ENCODE measurements at places on chromosomes 2 and 18.

- H3K36me3 ChIP-seq, result no peaks in the 10 kb centered on the region
- no peak overlapping the region for H3K4me3 ChIP-seq
- DNase-seq, result no peak
- H3K4me1 ChIP-seq, result no peaks in the 10 kb centered on the region
- H3K27me3 ChIP-seq, result no peaks in the 10 kb centered on the region
Measured at GRCh38 chr2:124001696-124002430, 23.2 kb upstream of the CNTNAP5 start.

DNA sequence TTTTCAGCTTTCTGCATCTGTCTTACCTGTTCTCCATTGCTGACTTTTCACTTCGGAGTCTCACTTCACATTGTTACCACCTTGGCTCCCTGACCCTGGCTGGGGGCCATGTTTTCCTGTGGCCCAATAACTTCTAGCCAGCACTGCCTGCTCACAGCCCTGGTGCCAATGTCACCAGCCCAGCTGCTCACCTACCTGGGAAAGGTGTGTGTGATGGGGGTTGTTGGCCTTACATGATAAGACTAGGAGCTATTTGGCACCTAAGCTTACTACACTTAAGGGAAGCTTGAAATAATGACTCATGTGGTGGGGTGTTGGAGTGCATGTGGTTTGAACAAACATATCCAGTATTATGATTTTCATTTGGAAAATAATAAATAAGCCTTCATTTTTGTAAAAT is 37.5 kb upstream of the PGAP1 start:
- no peak overlapping the region for H3K27ac ChIP-seq
- H3K4me1 ChIP-seq, result peaks cover 18% of the 10 kb centered on the region
- no peak overlapping the region for H3K4me3 ChIP-seq

GRCh38 chr2:220499225-220499624 is 871.8 kb downstream of the SLC4A3 start:
- H3K4me1 ChIP-seq, result no peaks in the 10 kb centered on the region
- no peak for DNase-seq
- H3K27ac ChIP-seq, result peak overlapping the region; percentile 79
- no peaks in the 10 kb centered on the region for H3K27me3 ChIP-seq
- H3K4me3 ChIP-seq, result no peak overlapping the region

- H3K36me3 ChIP-seq, result no peaks in the 10 kb centered on the region
- H3K27ac ChIP-seq, result no peak overlapping the region
- DNase-seq, result no peak
- H3K27me3 ChIP-seq, result no peaks in the 10 kb centered on the region
- peaks cover 3% of the 10 kb centered on the region for H3K4me1 ChIP-seq
Measured at GRCh38 chr18:78323453-78324197, 656.0 kb upstream of the SALL3 start.

DNA sequence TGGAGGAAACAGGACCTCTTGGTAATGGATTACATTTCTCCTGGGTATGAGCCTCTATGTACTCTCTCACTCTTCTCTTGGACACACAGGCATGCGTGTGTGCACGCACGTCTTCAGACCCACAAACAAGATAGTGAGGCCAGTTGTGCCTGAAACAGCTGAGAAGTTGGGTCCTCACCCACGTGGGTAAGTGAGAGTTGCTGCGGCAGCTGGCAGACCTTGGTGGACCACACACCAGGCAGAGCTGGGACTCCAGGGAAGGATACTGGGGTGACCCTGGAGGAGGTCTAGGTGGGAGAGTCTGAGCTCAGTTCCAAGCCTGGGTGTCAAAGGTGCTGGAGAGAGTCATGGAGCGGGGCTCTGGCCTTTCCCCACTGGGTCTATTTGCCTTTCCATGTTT is 194.3 kb downstream of the HAUS1 start:
- no peak overlapping the region for H3K27ac ChIP-seq
- no peak overlapping the region for H3K4me3 ChIP-seq
- no peaks in the 10 kb centered on the region for H3K36me3 ChIP-seq
- H3K27me3 ChIP-seq, result peaks cover 31% of the 10 kb centered on the region
- peaks cover 29% of the 10 kb centered on the region for H3K4me1 ChIP-seq
- no peak for DNase-seq

DNA sequence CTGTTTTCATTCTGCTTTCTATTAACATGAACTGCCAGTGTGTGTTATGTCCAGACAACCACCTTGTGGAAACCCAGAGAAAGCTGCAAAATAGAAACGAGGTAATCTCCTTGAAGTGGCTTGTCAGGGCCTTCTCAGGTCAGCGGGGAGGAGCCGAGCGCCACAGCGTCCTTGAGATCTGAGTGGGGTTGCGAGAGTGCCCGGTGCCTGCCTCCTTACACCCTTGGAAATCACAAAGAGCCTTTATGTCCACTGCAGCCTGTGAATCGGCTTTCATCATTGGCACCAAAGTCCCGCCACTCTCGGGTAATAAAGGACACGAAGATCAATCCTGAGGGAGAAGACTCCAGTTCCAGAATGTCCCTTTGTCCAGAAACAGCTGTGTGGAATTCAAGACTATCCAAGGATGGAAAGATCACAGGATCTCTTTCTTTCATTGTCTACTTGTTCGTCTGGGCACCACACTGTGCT is 135.2 kb downstream of the HRH4 start:
- peaks cover 21% of the 10 kb centered on the region for H3K4me1 ChIP-seq
- H3K27ac ChIP-seq, result no peak overlapping the region
- H3K36me3 ChIP-seq, result no peaks in the 10 kb centered on the region
- H3K27me3 ChIP-seq, result no peaks in the 10 kb centered on the region
- no peak for DNase-seq

DNA sequence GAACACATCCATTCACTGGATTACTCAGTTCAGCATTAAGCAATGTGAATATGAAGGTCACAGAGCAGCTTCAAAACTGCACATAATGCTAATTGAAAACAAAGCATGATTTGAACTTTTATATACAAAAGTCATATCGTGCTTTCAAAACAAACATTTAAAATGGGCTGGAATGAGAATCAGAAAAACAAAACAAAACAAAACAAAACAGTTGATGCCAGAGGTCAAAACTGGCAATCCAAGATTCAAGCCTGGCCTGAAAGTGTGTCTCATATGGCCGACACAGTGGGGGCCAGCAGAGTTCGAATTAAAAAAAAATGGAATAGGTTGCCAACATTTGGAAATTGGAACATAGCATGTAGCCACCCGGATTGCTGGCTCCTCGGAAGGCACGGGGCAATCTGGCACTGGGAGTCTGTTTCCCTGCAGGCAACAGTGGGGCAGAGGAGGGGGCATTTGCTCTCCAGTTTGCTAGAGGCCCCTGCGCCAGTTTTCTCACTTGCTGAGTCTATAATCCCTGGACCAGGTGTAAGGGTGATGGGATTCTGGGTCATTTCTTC is 294.4 kb downstream of the ZNF521 start:
- no peak overlapping the region for H3K4me3 ChIP-seq
- H3K36me3 ChIP-seq, result peaks cover 4% of the 10 kb centered on the region
- H3K27me3 ChIP-seq, result no peaks in the 10 kb centered on the region
- no peak overlapping the region for H3K27ac ChIP-seq

GRCh38 chr2:70975237-70975636 is 3.2 kb upstream of the ANKRD53 start:
- no peak for DNase-seq
- H3K36me3 ChIP-seq, result peaks cover 2% of the 10 kb centered on the region

DNA sequence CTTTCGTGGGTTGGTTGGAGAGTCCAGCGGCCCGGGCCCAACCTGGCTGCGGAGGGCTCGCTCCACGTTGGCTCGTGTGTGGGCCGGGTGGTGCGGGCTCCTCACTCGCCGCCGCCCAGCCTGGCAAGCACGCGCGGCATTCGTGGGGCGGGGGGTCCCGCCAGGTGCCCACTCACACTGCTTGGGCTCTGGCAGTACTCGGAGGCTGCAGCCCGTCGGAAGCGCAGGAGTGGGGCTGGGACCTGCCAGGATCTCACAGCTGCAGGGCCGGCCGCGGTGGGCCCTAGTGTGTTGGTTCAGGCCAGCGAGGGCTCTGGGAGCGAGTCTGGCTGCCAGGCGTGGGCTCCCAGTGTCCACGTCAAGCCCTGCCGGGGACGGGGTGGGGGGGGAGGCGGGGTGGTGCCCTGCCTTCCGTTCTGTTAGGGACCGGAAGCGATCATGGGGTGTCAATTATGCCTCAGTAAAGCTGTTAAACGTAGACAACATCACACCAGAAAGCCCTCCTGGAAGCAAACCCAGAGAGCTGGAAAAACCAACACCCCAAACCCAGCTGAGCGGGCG is 1.0 kb upstream of the HS6ST1 start:
- peak overlapping the region; percentile 91 for H3K4me3 ChIP-seq
- H3K27me3 ChIP-seq, result peaks cover 16% of the 10 kb centered on the region
- DNase-seq, result no peak
- H3K27ac ChIP-seq, result no peak overlapping the region
- peaks cover 5% of the 10 kb centered on the region for H3K36me3 ChIP-seq
- H3K4me1 ChIP-seq, result peaks cover 27% of the 10 kb centered on the region

GRCh38 chr2:225318440-225318839 is 81.1 kb upstream of the NYAP2 start:
- DNase-seq, result no peak
- no peaks in the 10 kb centered on the region for H3K27me3 ChIP-seq
- H3K27ac ChIP-seq, result no peak overlapping the region
- H3K4me1 ChIP-seq, result no peaks in the 10 kb centered on the region

DNA sequence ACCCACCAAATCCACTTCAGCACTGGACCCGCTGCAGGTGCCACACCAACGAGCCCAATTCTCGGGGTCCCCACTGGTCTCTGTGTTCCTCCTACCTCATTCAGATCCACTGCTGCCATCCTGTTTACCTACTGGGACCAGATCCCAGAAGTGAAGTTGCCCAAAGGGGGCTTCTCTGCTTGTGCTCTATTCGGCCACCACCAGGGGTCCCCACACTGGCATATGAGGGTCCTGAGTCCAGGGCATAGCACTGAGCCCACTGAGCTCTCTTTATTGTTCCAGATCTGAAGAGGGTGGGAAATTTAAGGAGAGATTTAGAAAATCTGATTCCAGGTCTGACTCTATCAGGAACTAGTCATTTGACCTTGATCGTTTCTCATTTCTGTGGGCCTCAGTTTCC is 2.4 kb downstream of the GPR45 start:
- H3K27me3 ChIP-seq, result no peaks in the 10 kb centered on the region
- H3K4me1 ChIP-seq, result no peaks in the 10 kb centered on the region
- peak; percentile 50 for DNase-seq
- H3K4me3 ChIP-seq, result no peak overlapping the region
- no peaks in the 10 kb centered on the region for H3K36me3 ChIP-seq
- no peak overlapping the region for H3K27ac ChIP-seq

- no peaks in the 10 kb centered on the region for H3K27me3 ChIP-seq
- DNase-seq, result no peak
- no peak overlapping the region for H3K4me3 ChIP-seq
- peaks cover 20% of the 10 kb centered on the region for H3K4me1 ChIP-seq
- peak overlapping the region; percentile 65 for H3K27ac ChIP-seq
Measured at GRCh38 chr2:113974727-113975126, 84.8 kb downstream of the ACTR3 start.

DNA sequence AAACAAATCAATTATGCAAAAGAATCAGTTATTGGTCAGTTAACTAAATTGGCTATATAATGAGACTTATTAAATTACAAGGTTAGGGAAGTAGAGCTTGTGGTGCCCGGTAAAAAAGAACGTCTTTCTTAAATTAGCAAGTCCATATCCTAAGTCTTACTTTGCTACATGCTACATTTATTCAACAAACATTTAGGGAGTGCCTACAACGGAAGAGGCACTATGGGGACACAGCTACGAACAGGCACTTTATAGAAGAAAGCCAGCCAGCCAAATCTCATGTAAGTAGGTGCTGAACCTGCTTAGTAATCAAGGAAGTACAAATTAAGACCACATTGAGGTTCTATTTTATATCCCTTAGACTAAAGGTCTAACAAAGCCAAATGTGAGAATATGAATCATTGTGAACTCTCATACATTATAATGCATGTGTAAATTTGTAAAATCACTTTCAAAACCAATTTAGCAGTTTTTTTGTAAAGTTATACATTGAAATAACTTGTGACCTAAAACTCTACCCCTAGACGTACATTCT is 59.9 kb downstream of the PDK1 start:
- H3K27ac ChIP-seq, result peak overlapping the region; percentile 31
- peaks cover 2% of the 10 kb centered on the region for H3K36me3 ChIP-seq
- no peak overlapping the region for H3K4me3 ChIP-seq
- H3K27me3 ChIP-seq, result no peaks in the 10 kb centered on the region
- H3K4me1 ChIP-seq, result peaks cover 4% of the 10 kb centered on the region

DNA sequence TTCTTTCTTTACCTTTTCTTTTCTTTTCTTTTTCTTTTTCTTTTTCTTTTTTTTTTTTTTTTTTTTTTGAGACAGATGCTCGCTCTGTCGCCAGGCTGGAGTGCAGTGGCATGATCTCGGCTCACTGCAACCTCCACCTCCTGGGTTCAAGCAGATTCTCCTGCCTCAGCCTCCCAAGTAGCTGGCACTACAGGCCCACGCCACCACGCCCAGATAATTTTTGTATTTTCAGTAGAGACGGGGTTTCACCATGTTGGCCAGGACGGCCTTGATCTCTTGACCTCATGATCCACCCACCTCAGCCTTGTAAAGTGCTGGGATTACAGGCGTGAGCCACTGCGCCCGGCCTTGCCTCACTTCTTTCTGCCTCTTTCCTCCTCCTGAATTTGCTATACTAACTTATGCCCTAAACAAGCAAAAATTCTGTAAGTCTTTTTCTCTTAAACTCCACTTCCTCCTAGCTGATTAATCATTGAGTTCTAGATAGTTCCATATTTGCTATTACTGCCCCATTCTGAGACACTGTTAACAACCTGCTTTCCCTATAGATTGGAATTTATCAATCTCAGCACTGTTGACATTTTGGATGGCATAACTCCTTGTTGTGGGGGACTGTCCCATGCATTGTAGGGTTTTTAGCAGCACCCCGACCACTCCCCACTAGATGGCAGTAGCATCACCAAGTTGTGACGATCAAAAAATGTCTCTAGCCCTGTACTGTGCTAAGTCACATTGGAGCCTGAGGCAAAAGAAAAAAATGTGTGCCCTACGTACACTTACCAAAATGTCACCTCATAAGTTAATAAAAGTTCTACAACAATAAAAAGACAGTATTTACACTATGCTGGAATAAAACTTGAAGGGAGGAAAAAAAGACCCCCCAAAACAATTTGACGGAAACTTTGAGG is 16.4 kb upstream of the THADA start:
- peak; percentile 77 for DNase-seq
- peaks cover 2% of the 10 kb centered on the region for H3K27me3 ChIP-seq
- H3K4me1 ChIP-seq, result peaks cover 11% of the 10 kb centered on the region
- H3K36me3 ChIP-seq, result no peaks in the 10 kb centered on the region
- H3K27ac ChIP-seq, result no peak overlapping the region

DNA sequence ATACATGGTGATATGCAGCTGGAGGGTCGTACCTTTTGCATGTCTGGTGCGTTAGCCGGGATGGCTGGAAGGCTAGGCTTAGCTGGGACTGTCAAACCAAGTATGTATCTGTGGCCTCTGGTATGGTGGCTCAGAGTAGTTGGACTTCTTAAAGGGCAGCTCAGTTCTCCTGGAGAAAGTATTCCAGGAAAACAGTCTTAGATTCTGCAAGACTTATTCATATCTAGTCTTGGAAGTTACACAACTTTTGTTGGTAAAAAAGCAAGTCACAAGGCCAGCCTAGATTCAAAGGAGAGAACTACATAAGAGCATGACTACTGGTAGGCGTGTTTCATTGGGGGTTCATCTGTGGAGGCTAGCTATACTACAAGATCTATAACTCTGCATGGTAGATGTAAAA is 45.5 kb downstream of the EML4 start:
- no peak overlapping the region for H3K27ac ChIP-seq
- no peaks in the 10 kb centered on the region for H3K27me3 ChIP-seq
- H3K4me3 ChIP-seq, result no peak overlapping the region
- H3K4me1 ChIP-seq, result peaks cover 10% of the 10 kb centered on the region

GRCh38 chr2:141957827-141958450 is 172.9 kb downstream of the LRP1B start:
- no peaks in the 10 kb centered on the region for H3K4me1 ChIP-seq
- no peaks in the 10 kb centered on the region for H3K36me3 ChIP-seq
- H3K27ac ChIP-seq, result no peak overlapping the region
- DNase-seq, result no peak

GRCh38 chr2:126890551-126891450 is 7.9 kb upstream of the TEX51 start:
- H3K4me1 ChIP-seq, result peaks cover 5% of the 10 kb centered on the region
- H3K36me3 ChIP-seq, result no peaks in the 10 kb centered on the region
- H3K27ac ChIP-seq, result peak overlapping the region; percentile 65
- no peak for DNase-seq
